ENCODE measurements at places on chromosomes 13 and 19.

DNA sequence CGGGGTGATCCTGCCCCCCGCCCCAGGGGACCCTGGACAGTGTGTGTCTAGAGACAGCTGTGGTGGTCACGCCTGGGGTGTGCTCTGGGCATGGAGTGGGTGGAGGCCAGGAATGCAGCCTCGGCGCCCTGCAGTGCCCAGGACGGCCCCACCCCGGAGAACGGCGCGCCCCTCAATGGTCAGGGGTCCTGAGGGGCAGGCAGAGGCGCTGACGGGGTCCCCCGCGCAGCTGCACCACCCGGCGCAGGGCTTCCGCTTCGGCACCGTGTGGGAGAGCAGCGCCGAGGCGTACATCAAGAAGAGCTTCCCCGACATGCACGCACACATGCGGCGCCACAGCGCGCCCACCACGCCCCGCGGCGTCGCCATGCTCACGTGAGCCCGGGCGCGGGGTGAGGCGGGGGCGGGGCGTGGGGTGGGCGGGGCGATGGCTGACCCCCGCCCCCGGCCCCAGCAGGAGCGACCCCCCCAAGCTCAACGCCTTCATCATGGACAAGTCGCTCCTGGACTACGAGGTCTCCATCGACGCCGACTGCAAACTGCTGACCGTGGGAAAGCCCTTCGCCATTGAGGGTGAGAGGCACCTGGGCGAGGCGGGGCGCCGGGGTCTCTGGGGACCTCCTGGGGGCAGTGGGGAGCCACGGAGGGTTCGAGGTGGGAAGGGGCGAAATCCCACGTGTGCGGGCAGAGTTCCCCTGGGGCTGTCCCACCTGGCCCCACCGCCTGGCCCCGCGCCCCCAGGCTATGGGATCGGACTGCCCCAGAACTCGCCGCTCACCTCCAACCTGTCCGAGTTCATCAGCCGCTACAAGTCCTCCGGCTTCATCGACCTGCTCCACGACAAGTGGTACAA, 7.4 kb downstream of the GRIN3B start:
- DNase-seq: no peak
- H3K4me3 ChIP-seq: no peak overlapping the region
- no peaks in the 10 kb centered on the region for H3K4me1 ChIP-seq
- H3K36me3 ChIP-seq: no peaks in the 10 kb centered on the region
- H3K27ac ChIP-seq: no peak overlapping the region

GRCh38 chr13:35343417-35343816, 133.1 kb downstream of the MAB21L1 start:
- no peak overlapping the region for H3K27ac ChIP-seq
- H3K36me3 ChIP-seq: no peaks in the 10 kb centered on the region
- no peaks in the 10 kb centered on the region for H3K27me3 ChIP-seq
- peaks cover 11% of the 10 kb centered on the region for H3K4me1 ChIP-seq

- no peak overlapping the region for H3K27ac ChIP-seq
- no peak overlapping the region for H3K4me3 ChIP-seq
- peaks cover 14% of the 10 kb centered on the region for H3K27me3 ChIP-seq
- no peak for DNase-seq
Measured at GRCh38 chr19:40394816-40395210, 4.8 kb upstream of the HIPK4 start.

- no peaks in the 10 kb centered on the region for H3K27me3 ChIP-seq
- no peaks in the 10 kb centered on the region for H3K36me3 ChIP-seq
- no peak for DNase-seq
- H3K4me1 ChIP-seq: no peaks in the 10 kb centered on the region
- no peak overlapping the region for H3K27ac ChIP-seq
- H3K4me3 ChIP-seq: no peak overlapping the region
Measured at GRCh38 chr13:107117327-107118012, 549.5 kb upstream of the ARGLU1 start.

- H3K27me3 ChIP-seq: peaks cover 82% of the 10 kb centered on the region
- H3K27ac ChIP-seq: no peak within 1 kb of the TSS
- H3K4me1 ChIP-seq: peaks cover 49% of the 10 kb centered on the region
- no peaks in the 10 kb centered on the region for H3K36me3 ChIP-seq
- H3K4me3 ChIP-seq: peak within 1 kb of the TSS; percentile 76
Measured at GRCh38 chr19:18612772-18613588, at the start of gene TMEM59L. Gene TMEM59L, plus strand, starts transcription at chr19:18612870. Its CDS starts 89 bp downstream, at chr19:18612959.

GRCh38 chr13:94195715-94196114, 283.8 kb downstream of the DCT start:
- H3K36me3 ChIP-seq: no peaks in the 10 kb centered on the region
- no peak for DNase-seq
- H3K4me3 ChIP-seq: no peak overlapping the region
- H3K27ac ChIP-seq: no peak overlapping the region
- H3K4me1 ChIP-seq: no peaks in the 10 kb centered on the region

GRCh38 chr19:1355568-1356507, 27.9 kb upstream of the NDUFS7 start:
- no peaks in the 10 kb centered on the region for H3K27me3 ChIP-seq
- peaks cover 14% of the 10 kb centered on the region for H3K36me3 ChIP-seq
- no peak overlapping the region for H3K27ac ChIP-seq

DNA sequence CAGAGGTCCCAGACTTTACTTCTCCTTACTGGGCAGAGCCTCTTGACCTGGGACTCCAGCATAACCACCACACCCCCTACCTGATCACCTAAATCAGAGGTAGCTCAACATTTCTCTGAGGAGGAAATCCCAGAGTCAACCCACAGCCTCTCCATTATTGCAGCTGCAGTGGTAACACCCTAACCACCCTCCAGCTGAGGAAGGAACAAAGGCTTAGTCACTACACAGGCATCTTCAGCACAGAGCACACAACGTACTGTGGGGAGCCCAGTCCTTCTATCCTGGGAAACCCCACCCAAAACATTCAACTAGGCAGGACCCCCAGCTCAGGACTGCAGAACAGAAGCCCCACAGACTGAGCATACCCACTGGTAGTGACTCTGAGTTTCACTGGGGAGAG, 824.7 kb upstream of the SLITRK5 start:
- no peaks in the 10 kb centered on the region for H3K36me3 ChIP-seq
- H3K4me3 ChIP-seq: no peak overlapping the region
- no peak overlapping the region for H3K27ac ChIP-seq
- DNase-seq: no peak
- no peaks in the 10 kb centered on the region for H3K27me3 ChIP-seq

GRCh38 chr13:98648686-98649085, 71.8 kb upstream of the STK24 start:
- no peak for DNase-seq
- H3K27ac ChIP-seq: no peak overlapping the region
- H3K4me3 ChIP-seq: no peak overlapping the region

GRCh38 chr13:33884531-33885220, 66.7 kb downstream of the RFC3 start:
- H3K27me3 ChIP-seq: no peaks in the 10 kb centered on the region
- no peak overlapping the region for H3K4me3 ChIP-seq
- no peaks in the 10 kb centered on the region for H3K36me3 ChIP-seq
- DNase-seq: no peak
- H3K27ac ChIP-seq: no peak overlapping the region
- no peaks in the 10 kb centered on the region for H3K4me1 ChIP-seq

GRCh38 chr13:110618167-110618566, 2.8 kb downstream of the NAXD start:
- H3K4me1 ChIP-seq: peaks cover 14% of the 10 kb centered on the region
- no peaks in the 10 kb centered on the region for H3K36me3 ChIP-seq
- H3K27me3 ChIP-seq: no peaks in the 10 kb centered on the region
- no peak for DNase-seq
- no peak overlapping the region for H3K27ac ChIP-seq

GRCh38 chr19:42794765-42795164, 29.3 kb upstream of the PSG8 start:
- H3K4me1 ChIP-seq: 0 out of 2 replicates have a peak, but pooled peaks cover 12% of the 10 kb centered on the region
- H3K27me3 ChIP-seq: no peaks in the 10 kb centered on the region
- 0 out of 2 replicates have a peak, but pooled peaks cover 7% of the 10 kb centered on the region for H3K36me3 ChIP-seq
- no peak for DNase-seq
- no peak overlapping the region for H3K4me3 ChIP-seq

GRCh38 chr13:36432106-36432544, at the start of gene CCNA1:
Gene CCNA1, plus strand, starts transcription at chr13:36432495. Its CDS starts 562 bp downstream, at chr13:36433057.
- H3K4me3 ChIP-seq: peak within 1 kb of the TSS; percentile 88
- H3K4me1 ChIP-seq: peaks cover 18% of the 10 kb centered on the region
- no peaks in the 10 kb centered on the region for H3K36me3 ChIP-seq
- H3K27me3 ChIP-seq: peaks cover 67% of the 10 kb centered on the region
- peak; percentile 97 for DNase-seq

DNA sequence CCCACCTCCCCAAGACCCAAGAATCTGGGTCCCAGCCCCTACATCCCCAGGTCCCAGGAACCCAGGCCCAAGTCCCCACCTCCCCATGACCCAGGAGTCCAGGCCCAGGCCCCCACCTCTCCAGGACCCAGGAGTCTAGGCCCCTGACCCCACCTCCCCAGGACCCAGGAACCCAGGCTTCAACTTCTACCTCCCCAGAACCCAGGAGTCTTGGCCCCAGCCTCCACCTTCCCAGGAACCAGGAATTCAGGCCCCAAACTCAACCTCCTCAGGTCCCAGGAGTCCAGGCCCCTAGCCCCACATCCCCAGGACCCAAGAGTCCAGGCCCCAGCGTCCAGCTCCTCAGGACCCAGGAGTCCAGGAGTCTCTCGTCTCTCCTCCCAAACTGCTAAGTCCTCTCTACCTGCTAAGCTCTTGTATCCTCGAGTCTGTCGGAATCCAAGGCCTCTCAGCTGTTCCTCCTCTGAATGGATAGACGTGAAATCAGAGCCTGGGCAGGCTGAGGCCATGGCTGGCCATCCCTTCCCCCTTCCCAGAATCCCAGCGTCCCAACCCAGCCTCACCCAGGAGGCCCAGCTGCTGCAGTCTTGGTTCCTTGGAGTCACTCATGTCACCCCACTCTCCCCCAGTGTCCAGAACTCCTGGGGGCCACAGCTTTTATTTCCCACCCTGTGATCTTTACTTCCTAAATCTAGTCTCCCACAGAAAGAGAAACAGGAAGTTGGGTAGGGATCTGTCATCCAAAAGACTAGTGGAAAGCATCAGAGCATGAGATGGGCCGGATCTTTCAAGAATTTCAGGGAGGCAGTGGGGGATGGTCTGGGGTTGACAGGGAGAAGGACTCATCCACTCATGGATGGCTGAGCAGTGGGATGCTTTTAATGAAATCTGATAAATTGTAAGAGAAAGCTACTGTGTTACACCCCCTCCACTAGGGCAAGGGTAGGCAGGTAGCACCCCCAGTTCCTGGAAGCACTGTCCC, at the start of gene CD209:
Gene CD209 (minus strand): TSS at position 632 of the 982 bp plus-strand sequence. CDS start 23 bp downstream, at position 609.
- H3K36me3 ChIP-seq: no peaks in the 10 kb centered on the region
- peaks cover 12% of the 10 kb centered on the region for H3K4me1 ChIP-seq
- H3K27me3 ChIP-seq: no peaks in the 10 kb centered on the region
- H3K27ac ChIP-seq: peak within 1 kb of the TSS; percentile 9
- H3K4me3 ChIP-seq: no peak within 1 kb of the TSS

- no peaks in the 10 kb centered on the region for H3K36me3 ChIP-seq
- peak overlapping the region; percentile 23 for H3K4me3 ChIP-seq
- DNase-seq: peak; percentile 94
- H3K27me3 ChIP-seq: no peaks in the 10 kb centered on the region
Measured at GRCh38 chr19:8578642-8579265, 1.5 kb upstream of the MYO1F start.

DNA sequence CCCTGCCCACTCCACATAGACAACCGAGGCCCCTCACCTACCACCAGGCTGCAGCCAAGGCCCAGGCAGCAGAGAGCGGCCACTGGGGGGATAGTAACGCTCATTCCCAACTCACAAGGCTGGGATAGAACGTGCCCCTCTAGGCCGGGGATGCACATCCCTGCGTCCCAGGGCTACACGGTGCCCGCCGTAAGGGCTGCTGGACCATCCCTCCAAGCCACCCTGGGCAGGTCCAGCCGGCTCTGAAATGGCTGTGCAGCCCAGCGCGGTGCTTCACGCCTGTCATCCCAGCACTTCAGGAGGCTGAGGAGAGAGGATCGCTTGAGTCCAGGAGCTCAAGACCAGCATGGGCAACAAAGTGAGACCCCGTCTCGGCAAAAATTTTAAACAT, 3.2 kb downstream of the REXO1 start:
- H3K27ac ChIP-seq: no peak overlapping the region
- H3K4me3 ChIP-seq: no peak overlapping the region
- H3K27me3 ChIP-seq: no peaks in the 10 kb centered on the region
- no peaks in the 10 kb centered on the region for H3K36me3 ChIP-seq

DNA sequence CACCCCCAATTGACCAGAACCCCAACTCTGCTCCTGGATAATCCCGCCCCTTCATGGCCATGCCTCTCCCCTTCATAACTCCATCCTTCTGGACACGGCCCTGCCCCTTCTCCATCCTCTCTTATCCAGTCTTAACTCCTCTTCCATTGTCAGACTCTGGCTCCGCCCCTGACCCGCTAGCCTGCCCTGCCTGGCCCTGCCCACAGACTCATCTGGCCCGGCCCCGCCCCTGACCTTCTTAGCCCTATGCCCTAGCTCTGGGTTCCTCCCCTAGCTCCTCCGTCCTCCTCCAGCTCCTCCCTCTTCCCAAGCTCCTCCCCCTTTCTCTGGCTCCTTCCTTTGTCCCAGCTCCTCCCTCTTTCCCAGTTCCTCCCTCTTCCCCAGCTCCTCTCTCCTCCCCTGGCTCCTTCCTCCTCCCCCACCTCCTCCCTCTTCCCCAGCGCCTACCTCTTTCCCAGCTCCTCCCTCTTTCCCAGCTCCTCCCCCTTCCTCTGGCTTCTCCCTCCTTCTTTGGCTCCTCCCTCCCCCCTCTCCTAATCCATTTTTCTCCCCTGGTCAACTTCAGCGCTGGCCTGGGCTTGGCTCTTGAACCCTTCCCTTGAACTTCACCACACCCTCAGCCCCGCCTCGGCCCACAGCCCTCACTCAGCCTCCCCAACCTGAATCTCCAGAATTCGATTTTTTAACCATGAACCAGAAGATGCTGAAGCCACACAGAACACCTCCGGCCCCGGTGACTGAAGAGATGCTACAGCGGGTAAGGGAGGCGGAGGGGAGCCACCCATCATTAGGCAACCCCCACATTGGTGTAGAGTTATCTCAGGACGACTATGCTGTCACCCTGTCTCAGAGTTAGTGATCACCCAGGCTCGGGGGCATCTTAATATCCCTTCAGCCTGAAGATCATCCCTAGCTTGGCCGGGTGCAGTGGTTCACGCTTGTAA, 9.2 kb upstream of the ZNF358 start:
- DNase-seq: peak; percentile 100
- H3K4me3 ChIP-seq: 0 out of 2 replicates have a peak overlapping the region, but pooled peaks have one; percentile 35
- peaks cover 15% of the 10 kb centered on the region for H3K4me1 ChIP-seq
- H3K27me3 ChIP-seq: peaks cover 15% of the 10 kb centered on the region
- H3K27ac ChIP-seq: no peak overlapping the region
- H3K36me3 ChIP-seq: no peaks in the 10 kb centered on the region

DNA sequence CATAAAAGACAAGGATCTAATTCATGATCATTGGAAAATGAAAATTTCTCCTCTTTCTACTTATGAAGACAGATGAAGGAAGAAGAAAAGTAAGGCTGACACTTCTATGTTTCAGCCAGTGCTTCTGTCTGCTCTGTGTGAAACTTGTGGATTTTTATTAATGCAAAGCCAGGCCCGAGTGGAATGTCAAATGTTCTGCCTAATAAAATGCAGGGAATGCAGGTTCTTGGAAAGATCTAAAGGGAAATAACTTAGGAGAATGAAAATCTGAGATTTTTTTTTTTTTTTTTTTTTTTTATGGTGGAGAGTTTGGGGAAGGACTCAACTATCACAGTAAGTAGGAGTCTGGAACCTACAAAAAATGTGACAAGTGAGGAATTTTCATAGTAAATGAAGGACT, 1732.3 kb upstream of the SLC10A2 start:
- no peak overlapping the region for H3K4me3 ChIP-seq
- DNase-seq: no peak
- no peaks in the 10 kb centered on the region for H3K4me1 ChIP-seq
- H3K27ac ChIP-seq: no peak overlapping the region
- no peaks in the 10 kb centered on the region for H3K36me3 ChIP-seq

GRCh38 chr13:30608364-30608763, 9.4 kb upstream of the USPL1 start:
- no peak overlapping the region for H3K27ac ChIP-seq
- no peaks in the 10 kb centered on the region for H3K4me1 ChIP-seq
- no peak overlapping the region for H3K4me3 ChIP-seq
- H3K36me3 ChIP-seq: no peaks in the 10 kb centered on the region

Data from GM23338 (cell line).